Activated naive CD4-positive, alpha-beta T cell treated with Interleukin-2 at 50 U/mL for 16 hours (primary cell): ENCODE measurements at places on chromosomes 7 and 10.

DNA sequence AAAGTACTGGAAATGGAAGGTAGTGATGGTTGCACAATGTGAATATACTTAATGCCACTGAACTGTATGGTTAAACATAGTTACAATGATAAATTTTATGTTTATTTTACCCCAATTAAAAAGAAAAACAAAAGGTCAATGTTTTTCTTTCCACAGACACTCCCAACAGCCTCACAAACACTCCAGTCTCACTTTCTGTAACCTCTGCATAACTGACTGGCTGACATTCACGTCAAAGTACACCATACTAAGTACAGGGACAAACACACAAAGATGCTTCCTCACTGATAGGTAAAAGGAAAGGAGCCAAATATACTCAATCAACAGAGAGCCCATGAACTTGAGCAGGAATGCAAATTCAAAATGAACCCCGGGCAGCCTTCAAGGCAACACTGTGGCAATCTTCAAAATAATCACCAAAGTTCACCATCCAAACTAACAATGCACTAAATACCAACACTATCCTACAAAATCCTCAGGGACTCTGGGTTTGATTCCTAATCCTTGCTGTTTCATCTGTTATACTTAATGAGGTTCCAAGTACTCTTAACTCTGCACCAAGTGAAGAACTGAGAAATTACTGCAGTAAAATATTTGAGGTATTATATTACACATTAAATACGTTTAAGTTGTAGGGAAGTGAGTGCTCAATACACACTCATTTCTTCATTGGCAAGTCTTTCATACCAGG is 90.8 kb downstream of the ARMH3 start:
- DNase-seq, result no peak

GRCh38 chr7:106599343-106599698 is 61.6 kb downstream of the CCDC71L start:
- no peak for DNase-seq

- DNase-seq, result no peak
These were observed 136.3 kb downstream of the KCNMA1 start for GRCh38 chr10:77501152-77501845.

DNA sequence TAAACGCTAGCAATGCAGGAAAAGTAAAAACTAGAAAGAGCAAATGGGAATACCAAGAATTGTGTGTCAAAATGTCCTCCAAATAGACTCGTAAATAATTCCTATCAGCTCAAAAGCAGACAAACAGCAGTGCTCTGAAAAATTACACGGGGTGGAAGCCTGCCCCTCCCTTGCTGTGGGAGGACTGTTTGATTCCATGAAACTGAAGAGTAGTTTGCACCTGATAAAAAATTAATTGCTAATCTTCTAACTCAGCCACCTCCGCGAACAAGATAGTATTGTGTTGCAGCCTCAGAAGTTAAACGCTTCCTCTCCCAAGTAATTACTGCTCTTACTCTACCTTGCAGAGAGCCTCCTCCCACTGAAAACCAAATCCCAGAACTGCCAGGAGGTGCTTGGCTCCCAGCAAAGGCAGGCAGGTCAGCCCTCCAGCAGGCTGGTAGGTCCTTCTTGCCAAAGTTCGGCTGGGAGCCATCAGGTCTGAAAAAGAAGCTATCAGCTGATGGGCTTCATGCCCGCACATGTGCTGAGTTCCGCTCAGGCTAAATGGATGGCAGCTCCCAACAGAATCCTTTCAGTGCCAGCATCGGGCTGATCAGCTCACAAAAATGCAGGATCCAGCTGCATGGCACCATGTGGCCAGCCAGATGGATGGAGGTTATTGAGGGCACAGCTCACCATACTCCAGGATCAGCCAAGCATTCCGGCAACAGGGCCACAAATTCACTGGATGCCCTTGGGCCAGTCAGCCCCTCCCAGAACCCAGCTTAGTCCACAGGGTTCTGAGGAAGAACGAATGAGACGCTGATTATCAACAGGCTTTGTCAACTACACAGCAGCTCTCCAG is 37.1 kb downstream of the MAD1L1 start:
- no peak for DNase-seq
